ENCODE measurements at places on chromosomes 13 and 19.

- no peak for DNase-seq
These were observed 1709.2 kb upstream of the PCDH20 start for GRCh38 chr13:63124863-63125262.

DNA sequence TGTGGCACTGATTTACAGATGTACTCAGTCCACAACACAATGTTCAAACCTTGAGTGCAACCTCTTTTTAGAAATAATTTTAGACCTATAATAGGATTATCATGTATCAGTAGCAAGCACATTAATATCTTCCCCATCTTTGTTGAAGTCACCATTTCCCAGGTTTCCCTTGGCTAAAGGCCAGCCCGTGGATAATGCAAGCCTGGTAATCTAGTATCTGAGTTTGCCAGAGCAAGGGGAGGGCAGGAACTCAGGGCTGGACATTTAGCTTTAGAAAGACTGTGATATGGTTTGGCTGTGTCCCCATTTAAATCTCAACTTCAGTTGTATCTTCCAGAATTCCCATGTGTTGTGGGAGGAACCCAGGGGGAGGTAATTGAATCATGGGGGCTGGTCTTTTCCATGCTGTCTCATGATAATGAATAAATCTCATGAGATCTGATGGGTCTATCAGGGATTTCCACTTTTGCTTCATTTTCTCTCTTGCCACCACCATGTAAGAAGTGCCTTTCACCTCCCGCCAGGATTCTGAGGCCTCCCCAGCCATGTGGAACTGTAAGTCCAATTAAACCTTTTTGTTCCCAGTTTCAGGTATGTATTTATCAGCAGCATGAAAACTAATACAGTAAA is 37.7 kb downstream of the SLC6A16 start:
- DNase-seq: no peak

- DNase-seq: no peak
These were observed 390.4 kb downstream of the EFNB2 start for GRCh38 chr13:106145070-106145469.

- DNase-seq: no peak
These were observed 33.9 kb downstream of the SPATA13 start for GRCh38 chr13:24194447-24194846.

- peak; percentile 11 for DNase-seq
These were observed 684.7 kb upstream of the SLITRK5 start for GRCh38 chr13:86986448-86986847.

- no peak for DNase-seq
These were observed 3.0 kb downstream of the TMTC4 start for GRCh38 chr13:100671389-100672182.

DNA sequence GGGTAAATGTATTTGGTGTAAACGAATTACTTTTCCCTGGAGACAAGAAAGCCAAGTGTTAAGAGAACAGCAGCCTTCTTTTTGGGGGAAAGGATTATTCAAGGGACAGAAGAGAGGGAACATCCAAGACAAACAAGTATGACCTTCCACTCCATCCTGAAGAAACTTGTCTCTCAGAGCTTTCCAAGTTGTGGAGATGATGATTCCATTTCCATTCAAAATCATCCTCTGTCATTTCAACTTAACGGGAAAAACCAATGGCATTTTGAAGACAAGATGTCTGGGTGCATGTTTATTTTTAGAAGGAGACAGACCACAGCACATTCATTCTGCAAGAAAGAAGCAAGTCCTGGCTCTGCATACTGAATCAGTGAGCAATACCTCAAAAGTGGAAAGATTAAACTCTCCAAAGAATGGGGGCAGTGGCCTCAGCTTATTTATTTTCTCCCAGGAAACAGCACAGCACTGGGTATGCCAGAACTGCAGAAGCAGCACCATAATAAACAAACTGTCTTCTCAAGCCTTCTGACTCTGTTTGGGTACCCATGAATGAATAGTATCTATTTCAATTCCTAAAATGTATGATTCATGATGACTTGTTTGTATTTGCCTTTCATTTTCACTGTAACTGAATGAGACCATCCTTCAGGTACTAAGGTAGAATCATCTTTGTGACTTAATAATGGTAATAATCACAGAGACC is 541.0 kb downstream of the RFC3 start:
- DNase-seq: peak; percentile 28

- DNase-seq: no peak
These were observed 154.7 kb upstream of the ZNF536 start for GRCh38 chr19:30217461-30217860.

DNA sequence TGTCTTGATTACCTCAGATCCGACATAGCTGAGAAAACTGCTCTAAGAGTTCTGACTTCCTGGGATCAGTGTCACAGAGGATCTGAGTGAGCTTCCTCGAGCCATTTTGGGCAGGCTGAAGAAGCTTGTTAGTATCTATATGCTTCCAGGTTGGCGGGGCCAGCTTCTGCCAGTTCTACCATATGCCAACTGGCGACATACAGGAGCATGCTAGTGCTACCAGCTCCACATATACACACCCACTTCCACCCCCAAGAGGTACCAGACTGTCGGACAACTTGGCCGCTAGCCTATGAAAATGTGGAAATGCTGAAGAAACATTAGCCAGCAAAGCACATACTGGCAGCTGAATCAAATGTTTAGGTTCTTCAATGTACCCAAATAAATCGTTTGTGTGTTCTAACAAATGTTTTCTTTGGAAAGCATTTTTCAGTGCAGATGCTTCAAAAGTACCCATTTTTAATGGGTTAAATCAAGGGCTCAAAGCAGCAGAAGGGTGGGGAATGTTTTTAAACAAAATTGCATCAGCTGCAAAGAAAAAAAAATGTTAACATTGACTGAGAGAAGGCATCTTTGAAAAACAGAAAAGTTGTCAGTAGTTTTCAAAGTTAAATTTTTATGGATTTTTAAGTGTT is 163.7 kb downstream of the KLF12 start:
- DNase-seq: no peak

DNA sequence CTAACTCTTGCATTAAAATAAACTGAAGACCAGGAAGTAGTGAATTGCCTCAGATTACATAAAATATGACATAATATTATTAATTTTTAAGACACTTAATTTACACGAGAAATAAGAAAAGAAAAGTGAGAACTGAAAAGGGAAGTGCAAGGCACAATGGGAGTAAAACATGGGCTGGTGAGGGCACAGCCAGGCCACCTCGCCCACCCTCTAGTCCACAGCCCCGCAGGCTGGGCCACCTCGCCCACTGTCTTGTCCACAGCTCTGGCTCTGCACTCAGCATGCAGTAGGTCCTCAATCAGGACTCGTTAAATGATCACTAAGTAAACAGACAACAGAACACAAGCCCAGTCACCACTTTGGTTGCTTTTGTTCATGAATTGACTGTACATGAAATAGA is 67.8 kb upstream of the ARHGEF7 start:
- DNase-seq: no peak

- no peak for DNase-seq
These were observed 72.9 kb downstream of the FGF14 start for GRCh38 chr13:102328909-102329308.

- DNase-seq: no peak
These were observed 358 bp downstream of the C19orf33 start for GRCh38 chr19:38304352-38304865.

- DNase-seq: no peak
These were observed 32.2 kb upstream of the KLF12 start for GRCh38 chr13:74166261-74167004.

- DNase-seq: no peak
These were observed 344 bp downstream of the NHLRC3 start for GRCh38 chr13:39038569-39039030.

DNA sequence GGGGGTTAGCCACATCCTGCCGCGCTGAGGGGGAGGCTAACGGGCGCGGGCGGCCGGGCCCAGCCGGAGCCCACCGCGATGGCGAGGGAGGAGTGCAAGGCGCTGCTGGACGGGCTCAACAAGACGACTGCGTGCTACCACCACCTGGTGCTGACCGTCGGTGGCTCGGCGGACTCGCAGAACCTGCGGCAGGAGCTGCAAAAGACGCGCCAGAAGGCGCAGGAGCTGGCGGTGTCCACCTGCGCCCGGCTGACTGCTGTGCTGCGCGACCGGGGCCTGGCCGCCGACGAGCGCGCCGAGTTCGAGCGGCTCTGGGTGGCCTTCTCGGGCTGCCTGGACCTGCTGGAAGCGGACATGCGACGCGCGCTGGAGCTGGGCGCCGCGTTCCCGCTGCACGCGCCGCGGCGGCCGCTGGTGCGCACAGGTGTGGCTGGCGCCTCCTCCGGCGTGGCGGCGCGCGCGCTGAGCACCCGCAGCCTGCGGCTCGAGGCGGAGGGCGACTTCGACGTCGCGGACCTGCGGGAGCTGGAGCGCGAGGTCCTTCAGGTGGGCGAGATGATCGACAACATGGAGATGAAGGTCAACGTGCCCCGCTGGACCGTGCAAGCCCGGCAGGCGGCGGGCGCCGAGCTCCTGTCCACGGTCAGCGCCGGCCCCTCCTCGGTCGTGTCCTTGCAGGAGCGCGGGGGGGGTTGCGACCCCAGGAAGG is 692 bp downstream of the RGS9BP start:
- DNase-seq: no peak

GRCh38 chr13:46861959-46862358 is 34.9 kb downstream of the HTR2A start:
- DNase-seq: no peak

- DNase-seq: peak; percentile 81
These were observed 150.0 kb downstream of the RAP2A start for GRCh38 chr13:97583907-97584497.

DNA sequence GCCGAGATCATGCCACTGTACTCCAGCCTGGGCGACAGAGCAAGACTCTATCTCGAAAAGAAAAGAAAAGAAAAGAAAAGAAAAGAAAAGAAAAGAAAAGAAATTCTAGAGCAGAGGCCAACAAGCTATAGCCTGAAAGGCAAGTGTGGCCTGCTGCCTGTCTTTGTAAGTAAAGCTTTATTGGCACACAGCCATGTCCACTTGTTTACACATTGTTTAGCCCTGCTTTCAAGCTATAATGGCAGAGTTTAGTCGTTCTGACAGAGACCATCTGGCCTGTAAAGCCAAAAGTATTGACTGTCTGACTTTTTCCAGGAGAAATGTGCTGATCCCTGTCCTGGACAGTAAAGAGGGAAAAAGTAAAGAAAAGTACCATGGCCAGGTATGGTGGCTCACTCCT is 18.3 kb downstream of the NWD1 start:
- peak; percentile 69 for DNase-seq

DNA sequence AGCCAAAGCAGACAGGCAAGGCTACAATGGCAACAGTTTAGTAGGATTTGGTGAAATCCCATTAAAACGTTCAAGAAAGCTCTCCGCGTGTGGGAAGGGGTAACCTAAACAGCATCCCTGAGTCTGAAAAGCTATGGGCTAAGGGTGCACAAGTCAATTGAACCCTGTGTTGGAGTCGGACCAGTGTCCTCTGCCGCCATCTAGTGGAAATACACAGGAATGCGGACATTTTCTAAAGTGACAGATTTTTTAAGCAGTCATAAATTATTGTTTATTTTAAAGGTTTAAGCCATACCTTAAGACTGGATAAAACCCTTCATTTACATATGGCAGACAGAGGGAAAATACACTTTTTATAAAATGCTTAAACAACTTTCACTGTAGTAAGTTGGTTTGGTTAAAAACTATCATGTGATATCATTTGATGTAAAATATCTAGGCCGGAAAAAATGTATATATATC is 26.5 kb upstream of the LSM14A start:
- peak; percentile 33 for DNase-seq

GRCh38 chr19:31595521-31595920 is 246.3 kb upstream of the TSHZ3 start:
- no peak for DNase-seq

DNA sequence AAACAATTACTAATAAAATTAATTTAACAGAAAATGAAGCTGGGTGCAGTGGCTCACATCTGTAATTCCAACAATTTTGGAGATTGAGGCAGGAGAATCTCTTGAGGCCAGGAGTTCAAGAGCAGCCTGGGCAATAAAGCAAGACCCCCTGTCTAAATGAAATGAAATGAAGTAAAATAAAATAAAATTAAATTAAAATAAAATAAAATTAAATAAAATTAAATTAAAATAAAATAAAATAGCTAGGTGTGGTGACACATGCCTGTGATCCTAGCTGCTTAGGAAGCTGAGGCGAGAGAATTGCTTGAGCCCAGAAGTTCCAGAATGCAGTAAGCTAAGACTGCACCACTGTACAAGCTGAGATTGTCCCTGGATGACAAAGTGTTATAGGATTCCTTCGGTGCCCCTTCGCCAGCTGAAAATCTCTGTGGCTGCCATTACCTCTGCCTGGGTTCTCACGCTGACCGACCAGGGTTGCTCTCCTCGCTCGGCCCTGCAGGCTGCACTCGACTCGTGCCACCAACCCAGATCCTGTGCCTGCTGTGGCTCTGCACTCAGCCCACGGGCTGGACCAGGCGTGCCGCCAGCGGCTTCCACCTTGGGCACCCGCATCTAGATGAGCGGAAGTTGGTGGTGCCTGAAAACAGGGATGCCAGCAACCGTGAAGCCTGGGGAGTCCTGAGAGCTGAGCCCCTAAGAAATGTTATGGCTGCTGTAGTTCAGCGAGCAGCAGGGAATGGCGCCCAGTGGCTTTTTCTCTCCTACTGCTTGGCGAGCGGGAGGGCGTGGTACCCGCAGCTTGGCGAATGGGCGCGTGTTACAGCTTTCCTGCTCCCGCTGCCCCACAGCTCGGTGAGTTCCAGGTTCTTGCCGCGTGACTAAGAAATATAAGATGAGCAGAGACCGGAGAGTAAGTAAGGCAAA is 539.2 kb upstream of the PCDH9 start:
- DNase-seq: no peak

DNA sequence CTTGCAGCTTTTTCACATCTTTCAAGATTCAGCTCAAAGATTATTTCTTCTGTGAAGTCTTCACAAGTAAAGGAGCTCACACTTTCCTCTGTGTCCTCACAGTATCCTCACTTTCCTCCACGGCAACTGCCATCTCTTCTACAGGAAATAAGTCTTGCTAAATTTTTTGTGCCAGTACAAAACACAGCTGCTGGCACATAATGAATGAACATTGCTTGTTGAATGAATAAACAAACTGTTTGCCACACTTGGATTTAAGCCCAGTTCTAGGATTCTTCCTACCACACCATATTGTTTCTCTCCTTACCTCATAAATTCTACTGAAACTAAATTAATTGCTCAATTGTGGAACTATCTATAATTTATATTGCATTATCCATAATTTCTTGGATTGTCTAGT is 59.5 kb downstream of the RAP2A start:
- DNase-seq: no peak

DNA sequence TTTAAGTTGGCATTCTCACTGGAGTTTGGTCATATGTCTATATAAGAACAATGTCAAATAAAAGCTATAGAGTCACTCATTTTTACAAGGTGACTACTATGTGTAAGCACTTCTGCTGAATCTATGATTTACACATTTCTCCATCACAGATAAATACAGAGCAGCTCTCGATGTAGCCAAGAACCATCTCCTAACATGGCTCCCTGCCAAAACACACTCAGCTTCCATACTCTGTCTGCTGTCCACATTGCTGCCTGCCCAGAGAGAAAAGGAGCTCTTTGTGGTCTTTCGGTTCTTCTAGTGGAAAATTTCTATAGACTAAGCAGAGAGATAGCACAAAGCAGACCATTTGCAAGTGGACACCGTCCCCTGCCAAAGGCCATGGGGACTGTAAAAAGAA is 190.9 kb upstream of the KLF12 start:
- DNase-seq: no peak

GRCh38 chr19:51251468-51251820 is 564 bp downstream of the SIGLECL1 start:
- DNase-seq: no peak
